ENCODE measurements at places on chromosomes 7 and 10.
A peak's percentile ranks its signal among the peaks of the same experiment; 100 is the strongest.

DNA sequence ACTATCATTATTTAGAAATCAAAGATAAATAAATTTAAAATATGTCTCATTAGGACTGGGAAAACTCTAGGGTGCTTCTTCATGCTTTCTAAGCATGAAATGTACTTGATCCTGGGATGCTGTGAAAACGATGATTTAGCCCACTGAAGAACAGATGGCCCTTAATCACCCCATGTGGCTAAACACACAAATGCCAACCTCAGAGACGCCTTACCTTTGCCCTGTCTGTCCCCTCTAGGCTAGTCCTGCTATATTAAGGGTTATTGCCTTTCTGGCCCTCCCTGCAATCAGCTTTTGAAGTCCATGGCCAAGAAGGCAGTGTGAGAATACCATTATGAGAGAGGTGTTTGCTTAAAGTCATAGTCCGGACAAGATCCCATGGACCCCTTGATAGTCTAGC, 217.2 kb downstream of the TWIST1 start:
- no peak for DNase-seq

- DNase-seq = no peak
Measured at GRCh38 chr10:50582046-50582445, 41.7 kb downstream of the SGMS1 start.

GRCh38 chr7:17339139-17339538, 40.7 kb downstream of the AHR start:
- DNase-seq = peak; percentile 36

DNA sequence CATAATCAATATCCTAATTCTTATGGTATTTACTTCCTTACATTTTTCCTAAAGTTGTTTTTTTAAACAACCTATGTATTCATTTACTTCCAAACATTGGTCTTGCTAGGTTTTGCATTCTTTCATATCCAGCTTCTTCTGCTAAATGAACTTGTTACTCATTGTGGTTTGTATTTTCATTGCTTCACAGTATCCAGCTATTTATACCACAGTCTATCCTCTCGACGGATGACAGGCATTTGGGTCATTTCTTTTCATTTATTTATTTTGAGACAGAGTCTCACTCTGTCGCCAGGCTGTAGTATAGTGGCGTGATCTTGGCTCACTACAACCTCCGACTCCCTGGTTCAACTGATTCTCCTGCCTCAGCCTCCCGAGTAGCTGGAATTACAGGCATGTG, 66.8 kb downstream of the CCDC6 start:
- peak; percentile 10 for DNase-seq

DNA sequence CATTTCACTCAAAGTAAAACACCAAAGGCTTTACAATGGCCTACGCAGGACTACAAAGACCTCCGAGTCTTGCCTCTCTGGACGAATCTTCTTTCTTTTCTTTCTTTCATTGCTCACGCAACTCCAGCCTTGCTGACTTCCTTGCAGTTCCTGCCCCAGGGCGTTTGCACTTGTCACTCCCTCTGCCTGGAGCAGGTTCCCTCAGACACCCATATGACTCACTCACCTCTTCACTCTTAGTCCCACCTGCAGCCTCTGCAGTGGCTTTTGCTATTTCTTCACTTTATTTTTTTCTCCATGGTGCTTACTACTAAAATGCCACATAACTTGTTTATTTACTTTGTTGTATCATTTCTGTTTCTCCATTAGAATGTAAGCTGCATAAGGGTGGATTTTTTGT, 33.1 kb downstream of the GHRHR start:
- DNase-seq = no peak

DNA sequence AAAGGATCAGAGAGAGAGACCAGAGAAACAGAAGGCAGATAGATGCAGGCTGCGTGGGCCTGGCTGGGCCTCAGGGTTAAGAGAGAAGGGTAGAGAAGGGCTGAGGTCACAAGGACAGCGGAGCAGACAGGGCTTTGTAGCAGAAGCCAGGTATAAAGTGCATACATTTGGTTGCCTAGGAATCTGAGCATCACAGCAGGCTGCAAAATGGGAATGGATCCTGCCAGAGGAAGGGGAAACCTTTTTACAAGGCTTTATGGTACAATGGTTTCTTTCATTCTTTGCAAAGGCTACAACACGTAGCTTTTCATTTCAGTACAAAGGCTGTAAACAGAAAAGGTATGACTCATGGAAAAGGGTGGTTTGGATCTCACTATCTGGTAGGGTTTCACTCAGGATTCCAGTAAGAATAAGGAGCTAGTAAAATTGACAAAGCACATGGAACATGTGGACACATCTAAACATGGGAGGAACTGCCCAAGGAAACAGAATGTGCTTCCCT, 275.1 kb downstream of the DOCK4 start:
- peak; percentile 31 for DNase-seq

DNA sequence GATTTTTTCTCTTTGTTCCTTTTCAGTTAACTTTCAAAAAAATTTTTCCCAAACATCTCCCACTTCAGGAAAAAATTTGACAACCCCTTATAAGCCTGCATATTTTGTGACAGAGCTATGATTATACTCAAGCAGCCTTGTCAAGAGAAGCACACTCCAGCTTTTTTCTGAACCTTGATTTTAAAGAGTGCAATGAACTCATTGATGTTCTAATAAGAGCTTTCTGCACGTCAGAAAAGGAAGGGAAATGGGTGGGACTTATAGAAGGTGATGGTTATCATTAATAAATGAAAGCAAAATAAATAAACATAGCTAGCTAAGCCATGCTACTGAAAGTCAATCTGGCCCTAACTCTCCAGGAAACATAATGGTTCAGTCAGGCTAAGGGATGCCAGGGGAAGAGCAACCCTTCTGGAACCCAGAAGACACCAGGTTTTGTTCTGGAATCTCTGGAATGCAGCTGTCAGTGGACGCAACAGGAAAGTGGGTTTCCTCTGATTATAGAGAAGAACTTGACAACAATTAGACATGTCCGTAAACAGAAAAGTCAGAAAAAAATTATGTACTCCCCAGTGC, 76.1 kb downstream of the NHLRC2 start:
- no peak for DNase-seq

DNA sequence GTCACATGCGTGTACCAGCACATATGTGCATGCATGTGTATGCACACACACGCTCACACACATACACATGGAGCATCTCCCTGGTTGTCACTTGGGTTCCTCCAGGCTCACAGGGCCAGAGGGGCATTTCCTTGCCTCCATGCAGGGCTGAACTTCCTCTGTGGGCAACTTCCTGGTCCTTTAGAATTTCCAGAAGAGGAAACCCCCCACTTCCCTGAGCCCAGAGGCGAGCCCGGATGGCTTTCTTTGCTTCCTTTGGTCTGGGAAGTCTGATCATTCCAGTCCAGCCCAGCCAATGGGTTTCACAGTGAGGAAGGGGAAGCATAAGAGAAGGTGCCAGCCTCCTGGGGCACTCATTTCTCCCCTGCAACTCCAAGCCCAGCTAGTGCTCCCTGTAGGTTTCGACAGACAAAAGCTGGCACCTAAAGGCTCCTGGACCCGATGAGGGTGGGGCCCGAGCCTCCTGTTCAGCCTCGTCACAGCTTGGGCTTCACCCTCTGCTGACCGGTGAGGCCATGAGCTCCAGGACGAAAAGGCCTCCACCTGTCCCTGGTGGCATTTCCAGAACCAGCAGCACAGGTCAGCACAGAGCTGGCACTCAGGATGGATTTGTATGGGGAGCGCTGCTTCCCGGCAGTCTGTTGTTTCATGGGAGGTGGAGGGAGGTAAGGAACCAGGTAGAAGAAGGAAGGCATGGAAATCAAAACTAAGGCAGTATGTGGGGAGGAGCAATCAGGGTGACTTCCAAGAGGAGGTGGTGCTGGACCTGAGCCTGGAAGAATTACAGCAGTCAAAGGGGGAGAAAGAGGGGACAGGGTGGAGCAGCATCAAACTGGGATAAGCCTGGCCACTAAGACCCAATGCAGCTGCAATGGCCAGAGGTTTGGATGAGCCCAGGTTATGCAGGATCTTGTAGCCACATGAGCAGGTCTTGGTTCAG, 23.7 kb downstream of the BTBD16 start:
- DNase-seq = no peak

GRCh38 chr7:103637726-103638125, 191.7 kb upstream of the SLC26A5 start:
- DNase-seq = peak; percentile 35

GRCh38 chr7:119996634-119997033, 276.3 kb upstream of the KCND2 start:
- DNase-seq = peak; percentile 14

DNA sequence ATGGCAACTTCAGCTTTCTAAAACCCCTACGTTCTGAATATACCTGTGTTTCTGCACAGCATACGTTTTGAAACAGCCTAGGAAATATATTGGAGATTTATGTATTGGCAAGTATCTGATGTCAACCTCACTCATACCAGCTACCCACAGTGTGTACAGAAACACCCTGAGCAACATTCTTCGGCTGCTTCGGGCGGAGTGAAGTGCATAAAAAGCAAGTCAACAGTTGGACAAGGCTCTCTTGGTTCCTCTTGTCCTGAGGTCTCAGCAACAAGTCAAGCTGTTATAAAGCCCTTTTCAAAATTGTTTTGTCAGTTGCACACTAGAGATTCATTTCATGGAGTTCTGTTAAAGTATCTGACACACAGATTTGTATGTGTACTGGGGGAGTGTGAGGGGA, 40.0 kb upstream of the PAPSS2 start:
- no peak for DNase-seq

- DNase-seq = no peak
Measured at GRCh38 chr10:124306922-124307371, 111.8 kb downstream of the OAT start.

DNA sequence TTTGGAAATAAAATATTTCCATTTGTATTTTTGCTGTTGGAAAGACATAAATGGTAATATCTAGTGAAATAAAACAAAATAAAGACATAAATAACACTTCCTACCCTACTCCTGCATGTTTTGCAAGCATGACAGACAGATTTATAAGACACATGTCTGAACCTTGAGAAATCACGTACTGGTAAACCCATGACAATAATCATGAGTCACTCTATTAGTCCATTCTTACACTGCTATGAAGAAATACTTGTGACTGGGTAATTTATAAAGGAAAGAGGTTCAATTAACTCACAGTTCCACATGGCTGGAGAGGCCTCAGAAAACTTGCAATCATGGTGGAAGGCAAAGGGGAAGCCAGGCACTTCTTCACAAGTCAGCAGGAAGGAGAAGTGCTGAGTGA, 942.2 kb downstream of the REEP3 start:
- DNase-seq = no peak

DNA sequence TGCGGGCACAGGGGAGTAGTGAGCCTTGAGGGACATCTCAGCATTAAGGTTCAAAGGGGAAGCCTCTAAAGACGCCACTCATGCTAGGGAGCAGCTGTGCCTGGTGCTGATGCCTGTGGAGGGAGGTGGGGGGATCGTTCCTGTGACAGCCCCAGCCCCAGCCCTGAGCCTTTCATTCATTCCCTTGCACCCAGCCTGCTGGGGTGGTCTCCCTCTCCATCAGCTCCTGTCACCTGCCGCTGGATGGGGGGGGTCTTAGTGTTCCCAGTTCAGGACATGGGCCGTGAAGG, 11.6 kb downstream of the ZNF316 start:
- DNase-seq = no peak

- DNase-seq = no peak
Measured at GRCh38 chr7:68688416-68689086, 909.7 kb upstream of the AUTS2 start.

GRCh38 chr7:87328281-87328680, 17.2 kb upstream of the CROT start:
- peak; percentile 54 for DNase-seq

DNA sequence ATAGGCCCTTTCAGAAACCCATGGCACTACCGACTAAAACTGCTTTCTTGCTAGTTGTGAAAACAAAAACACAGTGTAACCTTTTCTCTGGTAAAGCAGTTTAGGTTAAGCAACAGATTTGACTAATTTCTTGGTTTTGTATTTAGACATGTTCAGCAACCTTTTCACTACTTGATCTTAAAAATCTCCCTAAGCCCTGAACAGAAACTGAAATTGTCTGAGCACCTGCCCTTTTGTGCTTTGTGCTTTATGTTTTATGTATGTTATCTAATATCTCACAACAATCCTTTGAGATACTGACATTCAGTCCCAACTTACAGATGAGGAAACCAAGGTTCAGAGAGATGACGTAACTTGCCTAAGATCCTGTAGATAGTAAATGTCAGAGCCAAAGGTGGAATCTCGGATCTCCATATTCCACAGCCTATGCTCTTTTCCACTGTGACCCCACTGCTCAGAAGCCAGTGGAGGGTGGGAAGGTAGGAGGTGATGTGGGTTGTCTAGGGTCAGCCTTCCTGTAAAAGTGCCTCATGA, 146.6 kb downstream of the LCOR start:
- DNase-seq = no peak

DNA sequence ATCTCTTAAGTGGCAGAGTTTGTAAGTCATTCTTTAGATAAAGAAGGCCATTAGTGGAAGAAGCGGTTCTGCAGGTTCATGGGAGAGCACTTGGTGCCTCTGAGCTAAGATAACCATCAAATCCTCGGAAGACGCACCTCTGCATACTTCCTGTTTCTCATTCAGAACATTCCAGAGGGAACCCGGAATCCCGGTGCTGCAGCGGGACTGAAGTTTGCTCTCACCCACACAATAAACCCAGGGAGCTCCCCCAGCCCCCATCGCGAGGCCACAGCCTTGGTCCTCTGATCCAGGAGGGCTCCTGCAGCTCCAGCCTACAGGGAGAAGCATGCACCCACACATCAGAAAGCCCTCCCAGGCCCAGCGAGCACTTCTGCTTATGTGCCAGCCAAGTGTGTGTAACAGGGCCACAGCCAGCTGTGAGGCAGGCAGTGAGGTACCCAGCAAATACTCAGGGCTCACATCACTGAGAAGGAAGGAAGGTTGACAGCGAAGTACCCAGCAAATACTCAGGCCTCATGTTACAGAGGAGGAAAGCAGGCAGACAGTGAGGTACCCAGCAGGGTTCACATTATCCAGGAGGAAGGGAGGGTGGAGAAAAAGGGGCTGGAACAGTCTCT, 142.4 kb downstream of the DIP2C start:
- DNase-seq = no peak

- DNase-seq = no peak
Measured at GRCh38 chr7:28083998-28084985, 96.3 kb downstream of the JAZF1 start.

DNA sequence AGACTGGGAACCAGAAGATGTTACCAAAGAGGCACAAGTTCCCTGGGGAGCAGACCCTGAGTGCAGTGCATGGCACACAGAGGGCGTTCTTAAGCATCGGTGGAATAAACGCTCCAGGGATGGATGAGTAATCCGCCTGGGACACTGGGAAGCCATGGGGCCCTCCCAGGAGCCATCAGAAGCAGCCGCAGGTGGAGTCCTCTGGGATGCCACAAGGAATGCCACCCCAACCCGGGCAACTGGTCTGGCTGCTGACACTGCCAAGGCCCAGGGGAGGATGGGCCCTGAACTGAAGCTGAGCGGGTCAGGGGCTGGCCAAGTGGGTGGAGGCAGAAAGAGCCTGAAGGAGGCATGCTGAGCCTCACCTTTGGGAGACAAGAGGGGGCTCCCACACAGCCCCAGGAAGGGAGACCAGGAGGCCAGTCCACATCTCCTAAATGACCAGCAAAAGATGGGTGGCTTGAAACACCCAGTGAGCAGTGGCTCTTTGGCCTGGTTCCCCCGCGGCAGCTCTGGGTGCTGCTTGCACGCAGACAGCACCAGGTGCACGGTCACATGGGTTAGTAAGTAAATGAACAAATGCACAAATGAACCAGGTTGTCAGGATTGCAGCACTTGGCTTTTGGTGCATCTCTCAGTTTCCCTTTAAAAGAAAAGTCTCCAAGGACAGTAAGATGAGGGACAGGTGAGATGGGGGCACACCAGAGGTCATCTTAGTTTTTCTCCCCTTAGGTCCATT, 141.3 kb upstream of the ZMIZ1 start:
- no peak for DNase-seq

GRCh38 chr7:140698477-140698876, 2.0 kb downstream of the NDUFB2 start:
- DNase-seq = no peak

GRCh38 chr7:1481300-1481699, 22.0 kb upstream of the MICALL2 start:
- DNase-seq = no peak
